ENCODE measurements at places on chromosomes 1 and 21.

- no peak for ATAC-seq
Measured at GRCh38 chr1:171221665-171222591, 26.4 kb upstream of the FMO1 start.

DNA sequence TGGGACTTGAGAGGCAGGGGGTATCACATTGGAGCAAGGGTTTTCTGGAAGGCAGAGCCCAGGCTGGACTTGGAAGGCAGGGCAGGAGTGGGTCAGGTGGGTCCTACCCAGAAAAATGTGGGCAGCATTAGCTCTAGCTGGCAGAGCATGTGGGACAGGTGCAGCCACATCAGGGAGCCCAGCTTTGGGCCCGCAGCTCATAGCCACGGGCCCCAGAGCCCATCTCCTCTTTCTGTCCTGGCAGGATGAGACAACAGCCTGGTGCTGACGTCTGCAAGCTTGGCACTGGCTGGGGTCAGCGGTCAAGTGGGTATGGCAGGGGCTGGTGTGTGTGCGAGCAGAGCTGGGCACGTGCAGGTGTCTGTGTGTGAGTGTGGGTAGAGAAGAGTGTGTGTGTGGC, 154.7 kb downstream of the GRIK3 start:
- no peak for ATAC-seq

GRCh38 chr1:81340239-81340638, 460.5 kb upstream of the ADGRL2 start:
- ATAC-seq, result no peak

DNA sequence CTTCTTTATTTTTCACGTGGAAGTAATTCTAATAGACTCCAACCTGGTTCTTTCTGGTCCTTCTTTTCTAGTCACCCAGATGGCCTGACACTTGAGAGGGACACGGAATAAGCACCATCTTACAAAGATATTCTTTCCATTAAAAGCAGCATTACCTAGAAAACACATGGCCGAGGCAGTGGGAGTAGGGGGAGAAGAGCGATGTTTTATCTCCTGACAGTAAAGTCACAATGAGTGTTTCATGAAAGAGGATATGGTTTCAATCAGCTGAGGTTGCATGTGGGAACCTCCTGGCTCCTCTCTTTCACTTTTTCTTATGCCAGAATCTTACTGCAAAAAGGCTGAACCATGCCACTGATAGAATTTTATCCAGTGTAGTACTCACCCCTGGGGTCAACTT, 288.8 kb upstream of the SPAG17 start:
- ATAC-seq, result no peak

GRCh38 chr1:27044613-27045151, 32.0 kb upstream of the TENT5B start:
- peak; percentile 79 for ATAC-seq

- no peak for ATAC-seq
Measured at GRCh38 chr1:93844262-93845045, 34.6 kb downstream of the DNTTIP2 start.

GRCh38 chr1:229272164-229273158, 1.6 kb downstream of the RAB4A start:
- no peak for ATAC-seq

- no peak for ATAC-seq
Measured at GRCh38 chr1:55364216-55364615, 149.1 kb upstream of the USP24 start.

GRCh38 chr1:10796029-10796944, at the start of gene CASZ1:
Gene CASZ1 (minus strand): TSS chr1:10796646. CDS start chr1:10693889, 102,757 bp downstream.
- no peak for ATAC-seq

- no peak for ATAC-seq
Measured at GRCh38 chr1:202343652-202344349, 2.1 kb upstream of the UBE2T start.

DNA sequence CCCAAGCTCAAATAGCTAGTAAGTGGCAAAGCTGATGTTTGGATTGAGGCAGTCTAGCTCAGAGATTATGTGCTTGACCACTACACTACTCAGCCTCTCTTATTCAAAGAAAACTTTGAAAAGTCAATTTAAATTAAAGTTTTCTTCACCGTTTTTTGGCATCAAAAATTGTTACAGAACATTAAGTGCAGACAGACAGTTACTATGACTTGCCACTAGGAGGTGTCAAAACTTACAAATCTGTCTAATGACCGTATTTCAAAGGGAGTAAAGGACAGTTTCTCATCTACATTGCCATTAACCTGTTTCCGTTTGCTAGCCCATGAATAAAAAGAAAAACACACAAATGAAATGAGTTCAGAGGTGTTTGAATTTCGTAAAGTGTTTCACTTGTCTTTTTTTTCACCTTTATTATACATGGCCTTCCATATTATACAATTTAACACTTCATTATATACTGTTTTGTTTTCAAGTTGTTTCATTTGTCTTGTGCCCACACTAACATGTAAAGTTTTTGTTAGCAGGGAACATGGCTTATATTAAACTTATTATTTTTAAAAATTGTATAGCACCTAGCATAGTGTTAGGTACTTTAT, 57.4 kb upstream of the MTF2 start:
- peak; percentile 83 for ATAC-seq

DNA sequence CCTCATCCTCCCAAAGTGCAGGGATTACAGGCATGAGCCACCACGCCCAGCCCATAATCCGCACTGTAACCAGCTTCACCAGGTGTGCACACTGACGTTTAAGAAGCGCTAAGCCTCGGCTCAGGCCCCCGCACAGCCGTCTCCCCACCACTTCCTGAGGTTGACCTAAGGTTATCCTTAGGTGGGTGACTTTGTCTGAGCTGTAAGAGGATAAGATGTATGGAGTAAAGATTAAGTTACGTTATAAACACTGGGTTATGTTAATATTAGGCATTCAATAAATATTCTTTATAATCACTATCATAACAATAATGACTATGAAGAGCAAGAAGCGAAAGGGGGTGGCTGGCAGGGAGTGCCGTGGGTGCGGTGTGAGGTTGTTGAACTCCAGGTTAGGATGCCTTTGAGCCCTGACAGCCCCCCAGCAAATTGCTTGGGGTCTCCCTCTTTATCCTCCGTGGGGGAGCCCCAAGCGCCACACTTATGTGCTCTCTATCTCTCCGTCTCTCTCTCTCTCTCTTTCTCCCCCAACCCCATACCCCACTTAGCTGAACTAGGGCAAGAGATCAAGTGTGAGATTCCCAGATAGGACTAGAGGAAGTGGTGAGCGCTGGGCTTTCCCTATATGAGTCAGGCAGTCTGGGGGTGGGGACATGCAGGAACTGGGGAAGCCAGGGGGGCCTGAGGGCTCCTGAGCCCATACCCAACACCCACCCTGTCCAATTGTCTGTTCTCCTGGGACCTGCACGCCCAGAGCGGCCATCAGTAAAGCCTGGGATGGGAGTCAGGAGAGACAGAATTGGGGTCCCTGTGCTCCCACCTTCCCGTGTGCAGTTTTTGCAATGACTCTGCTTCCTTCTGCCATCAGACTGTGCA, 7.6 kb downstream of the EFHD2 start:
- peak; percentile 59 for ATAC-seq

GRCh38 chr1:36522021-36522420, 39.3 kb upstream of the CSF3R start:
- ATAC-seq, result no peak

GRCh38 chr1:226863446-226863845, 7.0 kb upstream of the PSEN2 start:
- no peak for ATAC-seq

- ATAC-seq, result peak; percentile 67
Measured at GRCh38 chr1:207077470-207078377, 10.9 kb upstream of the C4BPB start.

- ATAC-seq, result no peak
Measured at GRCh38 chr1:96978444-96978843, 256.9 kb downstream of the PTBP2 start.

GRCh38 chr1:116066868-116067565, 44.2 kb upstream of the MAB21L3 start:
- no peak for ATAC-seq

DNA sequence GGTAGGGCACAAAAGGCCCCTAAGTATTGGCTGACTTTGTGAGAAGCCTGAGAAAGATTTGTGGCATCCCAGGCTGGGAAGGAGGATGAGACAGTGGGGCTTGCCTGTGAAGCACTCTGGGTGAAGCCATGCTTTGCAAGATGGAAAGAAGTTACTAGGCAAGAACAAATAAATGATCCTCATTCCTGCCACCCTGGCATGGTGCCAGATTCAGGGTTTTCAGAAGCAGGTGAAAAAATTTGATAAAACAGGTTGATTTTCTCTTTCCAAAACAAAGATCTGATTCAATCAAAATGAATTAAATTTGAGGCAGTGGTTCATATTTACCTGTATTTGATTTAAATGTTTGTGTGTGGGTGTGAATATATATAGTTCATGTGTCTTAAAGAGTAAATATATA, 386.9 kb upstream of the PROX1 start:
- ATAC-seq, result no peak

DNA sequence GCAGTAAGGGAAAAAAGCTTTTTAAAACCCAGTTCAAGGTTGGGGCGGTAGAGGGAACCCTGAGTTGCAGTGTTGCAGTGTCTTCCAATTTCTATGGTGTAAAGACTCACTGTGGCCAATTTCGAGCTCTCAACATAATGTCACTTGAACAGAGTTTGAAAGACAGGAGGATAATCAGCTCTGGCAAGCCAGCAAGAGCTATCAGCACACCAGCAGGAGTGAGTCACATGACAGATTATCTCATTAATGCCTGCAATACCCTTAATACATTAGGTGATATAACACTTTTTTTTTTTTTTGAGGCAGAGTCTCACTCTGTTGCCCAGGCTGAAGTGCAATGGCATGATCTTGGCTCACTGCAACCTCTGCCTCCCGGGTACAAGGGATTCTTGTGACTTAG, 22.8 kb downstream of the SLC9C2 start:
- ATAC-seq, result no peak

DNA sequence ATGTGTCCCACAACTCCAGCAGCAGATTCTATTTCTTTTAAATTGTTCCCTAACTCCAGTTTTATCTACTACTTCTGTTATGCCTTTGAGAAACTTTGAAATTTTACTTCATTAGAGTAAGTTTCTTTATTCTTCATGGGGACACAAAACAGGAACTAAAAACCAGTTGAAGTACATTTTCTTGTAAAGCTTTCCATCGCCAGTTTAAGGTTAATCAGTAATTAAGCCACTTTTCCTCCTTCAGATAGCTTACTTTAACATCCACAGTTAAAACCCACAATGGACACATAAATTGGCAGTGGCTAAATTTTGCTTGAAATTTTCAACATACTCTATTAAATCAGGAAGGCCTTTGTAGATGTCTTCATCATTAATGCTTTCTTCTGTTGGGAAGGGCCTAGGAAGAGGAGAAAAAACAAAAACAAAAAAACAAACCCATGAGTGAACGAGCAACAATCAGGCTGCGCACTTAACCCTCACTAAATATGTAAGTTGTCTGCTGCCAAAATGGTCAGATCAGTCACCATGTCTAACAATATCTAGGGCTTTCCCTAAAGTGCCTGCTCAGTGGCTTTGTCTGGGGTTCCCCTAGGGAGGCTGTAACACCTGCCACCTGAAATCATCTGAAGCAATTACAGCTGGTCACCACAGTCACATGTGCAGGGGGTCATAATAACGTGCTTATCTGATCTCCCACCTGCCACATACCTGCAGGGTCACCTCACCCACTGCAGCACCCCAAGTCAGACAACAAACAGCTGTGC, 187.9 kb downstream of the VAV3 start:
- peak; percentile 55 for ATAC-seq

DNA sequence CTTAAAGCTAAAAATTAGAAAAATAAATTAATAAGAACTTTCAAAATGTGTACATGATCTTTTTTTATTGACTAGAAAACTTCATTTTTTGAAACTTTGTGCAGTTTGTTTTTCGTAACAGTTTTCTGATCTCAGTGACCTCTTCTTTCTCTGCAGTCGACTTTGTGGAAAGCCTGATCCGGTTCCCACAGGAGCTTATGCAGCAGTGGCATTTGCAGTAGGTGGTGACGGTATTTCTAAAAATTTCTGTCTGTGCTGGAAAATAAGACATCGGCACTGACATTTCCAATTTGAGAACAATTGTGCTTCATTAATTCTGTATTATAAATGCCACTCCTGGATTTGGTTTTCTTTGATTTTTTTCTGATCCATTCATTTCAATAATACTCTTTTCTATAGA, 68.8 kb downstream of the CLDN17 start:
- no peak for ATAC-seq

- ATAC-seq, result no peak
Measured at GRCh38 chr21:29654855-29655254, 284.9 kb downstream of the GRIK1 start.

DNA sequence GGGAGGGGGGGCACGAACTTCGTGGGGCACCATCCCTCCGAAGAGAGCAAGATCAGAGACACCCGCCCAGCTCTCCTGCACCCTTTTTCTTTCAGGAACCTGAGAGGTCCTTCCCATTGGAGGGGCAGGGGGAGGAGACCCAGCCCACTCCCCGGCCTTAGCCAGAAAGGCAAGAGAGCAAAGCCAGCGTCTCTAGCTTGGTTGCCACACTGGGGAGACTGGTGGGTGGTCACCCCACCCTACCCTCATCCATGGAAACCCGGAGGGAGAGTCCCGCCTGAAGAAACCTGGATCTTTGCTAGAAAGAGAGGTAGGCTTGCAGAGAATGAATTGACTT, 246 bp downstream of the ATP2B4 start:
- ATAC-seq, result no peak

DNA sequence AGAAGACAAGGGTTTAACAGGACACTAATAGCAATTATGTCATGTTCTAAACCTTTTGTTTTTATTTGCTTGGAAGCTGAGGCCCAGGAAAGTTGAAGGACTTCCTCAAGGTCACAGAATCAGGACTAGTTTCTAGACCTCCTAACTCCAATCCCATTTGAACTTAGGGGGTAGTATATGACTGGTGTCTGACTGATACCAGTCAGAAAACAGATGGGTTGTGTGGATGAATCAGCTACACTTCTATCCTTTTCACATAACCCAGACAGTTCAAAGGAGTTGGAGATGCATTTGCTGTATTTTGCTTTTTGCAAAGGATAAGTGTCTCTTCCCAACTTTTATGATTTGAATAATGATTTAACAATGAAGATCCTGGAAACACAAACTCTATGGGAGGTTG, 322.5 kb downstream of the HLX start:
- no peak for ATAC-seq

DNA sequence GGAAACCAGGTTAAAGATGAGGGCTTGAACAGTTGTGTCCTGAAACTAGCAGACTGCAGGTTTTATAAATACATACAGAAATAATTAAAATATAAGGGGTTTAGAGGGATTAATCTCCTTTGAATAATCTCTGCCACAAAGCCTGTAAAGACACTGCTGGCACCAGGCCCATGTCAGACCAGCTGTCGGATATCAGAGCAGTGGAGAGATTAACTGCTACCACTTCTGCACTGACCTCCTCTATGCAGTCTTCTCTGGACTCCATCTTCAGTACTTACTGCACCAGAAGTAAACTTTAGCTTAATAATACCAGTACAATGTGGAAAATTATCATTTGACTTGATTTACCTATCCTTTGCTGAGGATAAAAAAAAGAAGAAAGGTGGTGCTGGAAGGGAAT, 128.6 kb downstream of the LHX4 start:
- ATAC-seq, result no peak

- peak; percentile 78 for ATAC-seq
Measured at GRCh38 chr1:42529724-42530181, 66.7 kb downstream of the CCDC30 start.
